ENCODE measurements at places on chromosomes 11 and 22.

- no peak for DNase-seq
Measured at GRCh38 chr11:61983419-61983818, 16.0 kb upstream of the FTH1 start.

DNA sequence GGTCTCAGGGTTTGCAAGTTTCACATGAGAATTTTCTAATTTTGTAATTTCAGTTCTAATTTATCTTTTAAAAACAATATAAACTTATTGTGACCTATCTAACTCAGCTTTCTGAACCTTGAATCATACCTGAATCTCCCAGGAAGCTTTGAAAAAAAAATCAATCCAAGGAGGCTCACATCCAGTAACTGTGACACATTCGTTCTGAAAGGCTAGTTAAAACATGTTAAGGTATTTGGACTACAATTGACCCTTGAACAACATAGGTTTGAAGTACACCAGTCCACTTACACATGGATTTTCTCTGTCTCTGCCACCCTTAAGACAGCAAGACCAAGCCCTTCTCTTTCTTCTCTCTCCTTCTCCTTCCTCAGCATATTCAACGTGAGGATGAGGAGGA, 40.0 kb downstream of the DDI1 start:
- no peak for DNase-seq

DNA sequence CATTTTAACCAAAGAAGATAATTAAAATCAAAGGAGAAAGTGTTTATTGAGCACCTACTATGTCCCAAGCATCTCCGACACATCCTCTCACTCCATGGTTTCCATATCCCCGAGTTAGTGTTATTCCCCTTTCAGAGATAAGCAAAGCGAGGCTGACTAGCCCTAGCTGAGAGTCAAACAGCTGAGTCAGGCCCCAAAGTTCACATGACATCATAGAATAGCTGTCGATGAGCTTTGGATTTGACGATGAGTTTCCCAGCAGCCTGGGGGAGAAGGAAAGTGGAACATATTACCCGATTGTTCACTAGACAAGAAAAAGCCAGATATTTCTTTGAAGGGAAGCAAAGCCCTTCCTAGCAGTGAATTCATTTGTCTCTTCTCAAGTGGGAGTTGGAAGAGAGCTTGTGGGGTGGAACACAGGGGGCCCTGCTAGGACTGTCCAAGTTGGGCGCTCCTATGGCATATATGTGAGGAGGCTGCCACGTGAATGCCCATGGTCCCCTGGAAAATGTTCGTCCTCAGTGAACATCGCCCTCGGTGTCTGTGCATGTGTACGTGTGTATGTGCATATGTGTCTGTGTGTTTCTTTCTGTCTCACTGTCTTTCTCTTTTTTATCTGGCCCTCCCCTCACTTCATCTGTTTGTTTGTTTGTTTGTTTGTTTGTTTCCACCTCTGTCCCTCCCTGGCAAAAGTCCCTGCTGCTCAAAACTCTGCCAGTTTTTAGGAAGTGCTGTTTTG, 493 bp upstream of the CYTH4 start:
- DNase-seq = no peak

- no peak for DNase-seq
Measured at GRCh38 chr22:40628354-40629042, 8.0 kb downstream of the MRTFA start.

DNA sequence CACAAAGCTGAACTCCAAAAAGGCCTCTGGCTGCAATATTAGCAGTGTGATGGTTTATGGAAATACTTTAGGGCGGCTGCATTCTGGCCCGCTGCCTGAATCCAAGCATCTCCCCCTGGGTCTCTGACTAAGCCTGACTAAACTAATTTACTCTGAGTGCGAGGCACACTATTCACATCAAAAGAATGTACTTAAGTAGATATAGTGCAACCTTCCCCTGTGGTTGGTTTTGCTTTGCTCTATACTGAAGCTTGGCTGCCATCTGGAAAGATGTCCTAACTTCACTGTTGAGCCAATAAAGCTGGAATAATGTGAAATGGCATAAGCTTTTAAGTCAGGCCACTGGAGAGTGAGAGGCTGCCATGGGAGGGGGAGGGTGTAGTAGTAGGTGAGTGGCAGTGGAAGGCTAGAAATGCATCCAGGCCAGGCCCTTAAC, 321.6 kb downstream of the AASDHPPT start:
- DNase-seq = no peak

- no peak for DNase-seq
Measured at GRCh38 chr11:125192183-125192582, 27.6 kb downstream of the PKNOX2 start.

GRCh38 chr11:12015486-12015885, 7.1 kb upstream of the DKK3 start:
- no peak for DNase-seq

DNA sequence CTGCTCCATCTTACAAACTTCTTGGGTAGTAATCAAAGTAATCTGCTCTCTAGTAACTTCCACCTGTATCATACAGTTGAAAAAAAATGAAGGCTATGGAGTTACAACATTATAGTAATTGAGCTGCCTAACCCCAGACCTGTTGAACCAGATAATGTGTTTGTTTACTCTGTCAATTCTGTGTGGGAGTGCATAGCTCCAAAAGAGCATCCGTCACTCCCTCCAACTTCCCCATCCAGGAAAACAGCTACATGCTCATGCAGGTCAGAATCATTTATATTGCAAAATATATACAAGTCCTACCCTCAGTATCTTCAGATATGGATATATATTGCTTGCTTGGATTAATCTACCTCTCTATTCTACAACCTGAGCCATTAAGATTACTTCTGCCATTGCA, 244.0 kb upstream of the ANO5 start:
- DNase-seq = no peak

DNA sequence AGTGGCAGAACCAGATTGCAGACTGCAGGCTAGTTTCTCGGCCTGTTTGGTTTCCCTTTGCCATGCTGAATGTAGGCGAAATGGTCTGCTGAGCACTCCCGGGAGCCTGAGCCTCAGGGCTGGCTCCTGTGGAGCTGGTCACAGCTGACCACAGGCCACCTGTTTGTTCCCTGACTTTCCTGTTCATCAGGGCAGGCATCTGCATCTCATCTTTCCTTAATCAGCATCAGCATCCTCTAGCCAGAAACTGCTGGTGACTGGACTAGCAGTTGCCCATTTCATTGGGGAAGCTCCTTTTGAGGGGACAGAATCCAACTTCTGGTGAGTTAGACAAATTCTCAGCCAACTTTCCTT, 20.2 kb upstream of the C11orf96 start:
- no peak for DNase-seq

DNA sequence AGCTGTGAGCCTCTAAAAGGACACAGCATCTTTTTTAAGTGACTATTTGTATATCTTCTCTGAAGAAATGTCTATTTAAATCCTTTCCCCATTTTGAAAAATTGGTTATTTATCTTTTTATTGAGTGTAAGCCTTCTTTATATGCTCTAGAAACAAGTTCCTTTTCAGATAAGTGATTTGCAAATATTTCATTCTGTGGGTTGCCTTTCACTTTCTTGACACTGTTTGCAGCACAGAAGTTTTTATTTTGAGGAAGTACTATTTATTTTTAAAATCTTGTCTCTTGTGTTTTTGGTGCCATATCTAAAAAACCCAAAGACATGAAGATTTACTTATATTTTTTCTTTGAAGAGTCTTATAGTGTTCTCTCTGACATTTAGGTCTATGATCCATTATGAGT, 40.1 kb upstream of the LYVE1 start:
- DNase-seq = no peak

GRCh38 chr11:86735451-86736290, 63.3 kb upstream of the ME3 start:
- no peak for DNase-seq

Data from stimulated activated CD8-positive, alpha-beta memory T cell treated with anti-CD3 and anti-CD28 coated beads, Interleukin-2, amount 100 ng/mL, for 48 hours (primary cell).